Airway epithelial cell (primary cell): ENCODE measurements at places on chromosomes 12 and 14. TPM values are rescaled to one million over a fixed set of nuclear protein-coding genes. Genes with fewer than 3 reads are reported as not detected.

Gene SIX4
- 6.2 and 14.9 TPM in 2 replicates for total RNA-seq

Gene KRT81
- total RNA-seq = 35.9 and 54.8 TPM in 2 replicates

Gene WDHD1
- total RNA-seq = 12.5 and 14.5 TPM in 2 replicates

Gene CHST11
- total RNA-seq = 11.0 and 16.8 TPM in 2 replicates

Gene TCL1B
- not detected in 2 replicates for total RNA-seq

Gene PMEL
- total RNA-seq = 1.9 and 2.6 TPM in 2 replicates

Gene STAT2
- 36.3 and 37.5 TPM in 2 replicates for total RNA-seq

Gene PLBD1
- 0.84 and 2.2 TPM in 2 replicates for total RNA-seq

Gene IPO8
- total RNA-seq = 8.3 and 16.9 TPM in 2 replicates

Gene MYL2
- total RNA-seq = not detected in 2 replicates

Gene STON2
- total RNA-seq = 99.8 and 107 TPM in 2 replicates

Gene ERBB3
- 22.6 and 36.5 TPM in 2 replicates for total RNA-seq

Gene ERP27
- 2.8 and 5.7 TPM in 2 replicates for total RNA-seq

Gene DDX47
- 50.8 and 62.1 TPM in 2 replicates for total RNA-seq

Gene SDR9C7
- 4.5 and 5.1 TPM in 2 replicates for total RNA-seq

Gene NEUROD4
- total RNA-seq = not detected in 2 replicates

Gene LRRC10
- not detected in 2 replicates for total RNA-seq
